ENCODE measurements at places on chromosomes 6 and 20.

GRCh38 chr6:135221505-135221904, 40.4 kb downstream of the MYB start:
- no peak for DNase-seq

DNA sequence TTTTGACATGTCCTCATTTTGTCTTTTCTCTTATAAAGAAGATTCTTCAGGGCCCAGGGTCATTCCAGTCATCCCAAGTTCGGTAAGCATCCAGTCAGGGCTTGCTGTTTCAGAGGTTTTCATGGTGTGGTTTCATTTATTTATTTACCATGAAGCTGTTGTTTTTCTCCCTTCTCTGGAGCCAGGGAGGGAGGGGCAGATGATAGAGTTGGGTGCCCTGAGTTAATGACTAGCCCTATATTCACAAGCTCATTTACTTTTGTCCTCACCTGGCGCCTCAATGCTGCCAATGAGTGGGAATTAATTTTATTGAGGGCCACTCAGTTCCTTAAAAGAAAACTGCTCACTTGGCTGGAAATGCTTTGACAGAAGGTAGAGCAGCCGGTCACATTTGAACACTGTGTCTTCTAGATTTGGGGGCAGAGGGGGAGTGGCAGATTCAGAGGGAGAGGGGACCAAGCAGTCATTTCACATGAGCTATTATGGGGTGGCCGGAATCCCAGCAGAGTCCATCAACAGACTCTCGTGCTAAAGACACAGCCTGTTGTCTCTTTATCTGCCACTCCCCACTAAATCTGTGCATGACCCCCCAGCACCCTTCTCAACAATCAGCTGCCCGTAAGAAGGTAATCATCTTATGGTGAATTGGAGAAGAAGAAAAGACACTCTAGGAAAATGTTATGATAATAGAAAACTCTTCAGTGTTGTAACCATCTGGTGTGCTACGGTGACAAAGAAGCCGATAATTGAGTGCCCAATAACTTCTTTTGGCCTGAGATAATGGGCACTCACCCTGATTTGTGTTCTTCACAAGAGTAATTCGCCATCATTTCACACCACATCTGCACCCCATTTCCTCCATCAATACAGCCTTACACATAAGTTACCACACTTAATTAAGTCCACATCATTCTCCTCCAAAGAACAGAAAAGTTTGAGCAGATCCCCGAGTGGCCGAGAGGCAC, 573.5 kb upstream of the JAG1 start:
- DNase-seq = no peak

DNA sequence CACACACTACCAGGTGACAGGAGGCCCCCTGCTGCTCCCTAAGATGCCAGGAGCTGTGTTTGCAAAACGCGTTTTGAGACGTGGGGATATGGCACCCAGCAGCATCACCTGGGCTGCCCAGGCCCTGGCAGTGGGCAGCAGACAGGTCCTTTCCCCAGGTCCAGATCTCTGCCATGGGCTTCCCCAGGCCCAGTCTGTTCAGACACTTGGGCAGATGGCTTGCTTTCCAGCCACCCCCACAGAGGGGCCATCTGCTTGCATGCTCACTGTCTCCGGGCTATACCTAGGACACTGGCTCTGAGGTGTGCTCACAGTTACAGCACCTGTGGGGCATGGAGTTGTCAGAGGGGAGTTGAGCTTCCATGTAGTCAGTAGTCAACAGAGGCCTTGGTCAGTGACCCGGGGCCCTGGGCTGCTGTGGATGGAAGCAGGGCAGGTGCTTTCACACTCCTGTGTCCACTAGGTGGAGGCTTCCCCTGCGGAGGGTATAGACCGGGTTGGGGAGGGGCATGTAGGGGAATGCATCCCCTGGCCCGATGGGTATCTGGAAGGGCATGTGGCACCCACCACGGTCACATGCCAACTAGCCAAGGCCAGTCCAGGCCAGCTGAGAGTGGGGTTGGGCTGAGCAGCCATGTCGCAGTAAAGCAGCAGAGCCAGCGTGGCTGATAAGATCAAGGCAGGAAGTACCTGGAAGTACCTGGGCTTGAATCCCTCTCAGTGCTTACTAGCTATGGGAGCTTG, 185.4 kb upstream of the SLC24A3 start:
- DNase-seq = no peak

DNA sequence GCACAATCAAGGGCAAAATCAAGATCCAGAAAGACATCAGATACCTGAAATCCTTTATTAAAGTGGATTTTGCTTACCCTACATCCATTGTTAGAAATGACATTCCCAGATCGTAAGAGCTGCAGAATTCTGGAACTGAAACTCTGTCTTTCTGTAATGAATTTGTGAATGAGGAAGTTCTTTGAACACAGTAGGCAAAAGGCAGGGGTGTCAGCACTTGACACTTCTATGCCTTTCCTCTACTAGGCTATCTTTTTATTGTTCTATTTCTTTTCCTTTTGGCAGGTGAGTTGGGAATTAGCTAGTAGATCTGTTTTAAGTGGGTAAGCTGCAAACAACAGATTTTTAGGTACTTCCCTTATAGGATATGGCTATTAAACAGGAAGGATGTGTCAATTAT, 126.3 kb downstream of the CARMIL1 start:
- DNase-seq = no peak

- DNase-seq = no peak
These were observed 331.6 kb downstream of the TAF4 start for GRCh38 chr20:61733891-61734732.

DNA sequence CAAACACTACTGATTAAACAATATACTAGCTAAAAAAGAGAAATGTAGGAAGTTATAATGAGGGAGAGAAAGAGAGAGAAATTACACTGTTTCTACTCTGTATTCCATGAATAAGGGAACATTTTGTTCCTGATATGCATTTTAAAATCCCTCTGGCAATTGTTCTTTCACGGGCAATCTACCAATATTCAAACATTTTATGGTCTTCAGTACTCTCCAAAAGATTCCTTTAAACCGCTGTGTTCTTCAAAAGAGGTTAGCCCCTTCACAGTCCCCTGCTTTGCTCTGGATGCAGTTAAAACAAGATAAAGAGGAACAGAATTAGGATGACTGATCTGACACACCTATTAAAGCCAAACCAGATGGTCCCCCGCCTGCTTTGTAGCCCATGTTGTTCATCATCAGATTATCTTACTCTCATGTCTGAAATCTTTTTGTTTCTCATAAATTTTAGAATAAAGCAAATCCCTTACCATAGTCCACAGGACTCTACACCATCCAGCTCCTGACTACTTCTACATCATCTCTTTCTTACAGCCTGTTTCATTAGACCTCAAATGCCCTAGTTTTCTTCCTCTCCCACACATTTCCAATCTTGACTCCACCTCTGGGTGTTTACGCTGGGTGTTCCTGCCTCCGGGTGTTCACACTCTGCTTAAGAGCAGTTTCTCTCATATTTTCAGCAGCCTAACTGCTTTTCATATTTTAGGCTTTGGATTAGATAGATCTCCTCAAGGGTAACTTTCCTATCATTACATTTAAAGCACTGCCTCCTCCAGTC, 399.7 kb downstream of the COL12A1 start:
- DNase-seq = no peak

- DNase-seq = no peak
These were observed 16.7 kb downstream of the TSBP1 start for GRCh38 chr6:32355018-32355417.

- DNase-seq = no peak
These were observed 73.4 kb upstream of the PAK5 start for GRCh38 chr20:9912290-9912689.

GRCh38 chr6:45780523-45780922, 235.1 kb downstream of the CLIC5 start:
- DNase-seq = no peak

DNA sequence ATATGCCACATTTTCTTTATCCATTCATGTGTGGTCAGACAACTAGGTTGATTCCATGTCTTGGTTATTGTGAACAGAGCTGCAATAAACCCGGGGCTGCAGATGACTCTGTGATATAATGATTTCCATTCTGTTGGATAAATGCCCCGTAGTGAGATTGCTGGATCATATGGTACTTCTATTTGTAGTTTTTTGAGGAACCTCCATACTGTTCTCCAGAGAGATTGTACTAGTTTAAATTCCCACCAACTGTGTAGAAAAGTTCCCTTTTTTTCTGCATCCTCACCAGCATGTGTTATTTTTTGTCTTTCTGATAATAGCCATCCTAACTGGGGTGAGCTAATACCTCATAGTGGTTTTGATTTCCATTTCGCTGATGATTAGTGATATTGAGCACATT, 62.2 kb upstream of the MAP3K4 start:
- no peak for DNase-seq

- no peak for DNase-seq
These were observed 815 bp downstream of the SPATA2 start for GRCh38 chr20:49914310-49915117.

DNA sequence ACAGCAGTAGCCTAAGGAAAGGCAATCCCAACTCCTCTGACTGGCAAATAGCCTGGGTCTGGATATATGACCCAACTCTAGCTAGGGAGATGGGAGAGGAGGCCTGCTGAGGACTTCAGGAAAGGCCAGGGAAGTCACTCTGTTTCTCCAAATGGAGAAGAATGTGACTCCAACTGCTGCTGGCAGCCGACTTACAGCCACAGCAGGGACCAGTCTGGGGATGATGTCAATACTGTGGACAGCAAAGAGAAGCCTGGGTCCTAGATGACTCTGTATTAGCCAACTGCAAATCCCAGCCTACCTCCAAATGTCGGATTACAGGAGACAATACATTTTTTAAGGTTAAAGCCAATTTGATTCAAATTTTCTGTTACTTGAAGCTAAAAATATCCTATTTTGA, 232.6 kb downstream of the FOXC1 start:
- no peak for DNase-seq

GRCh38 chr20:48394415-48395081, 433.3 kb downstream of the PREX1 start:
- no peak for DNase-seq

GRCh38 chr6:152136449-152136825, 329.0 kb downstream of the ESR1 start:
- DNase-seq = no peak

DNA sequence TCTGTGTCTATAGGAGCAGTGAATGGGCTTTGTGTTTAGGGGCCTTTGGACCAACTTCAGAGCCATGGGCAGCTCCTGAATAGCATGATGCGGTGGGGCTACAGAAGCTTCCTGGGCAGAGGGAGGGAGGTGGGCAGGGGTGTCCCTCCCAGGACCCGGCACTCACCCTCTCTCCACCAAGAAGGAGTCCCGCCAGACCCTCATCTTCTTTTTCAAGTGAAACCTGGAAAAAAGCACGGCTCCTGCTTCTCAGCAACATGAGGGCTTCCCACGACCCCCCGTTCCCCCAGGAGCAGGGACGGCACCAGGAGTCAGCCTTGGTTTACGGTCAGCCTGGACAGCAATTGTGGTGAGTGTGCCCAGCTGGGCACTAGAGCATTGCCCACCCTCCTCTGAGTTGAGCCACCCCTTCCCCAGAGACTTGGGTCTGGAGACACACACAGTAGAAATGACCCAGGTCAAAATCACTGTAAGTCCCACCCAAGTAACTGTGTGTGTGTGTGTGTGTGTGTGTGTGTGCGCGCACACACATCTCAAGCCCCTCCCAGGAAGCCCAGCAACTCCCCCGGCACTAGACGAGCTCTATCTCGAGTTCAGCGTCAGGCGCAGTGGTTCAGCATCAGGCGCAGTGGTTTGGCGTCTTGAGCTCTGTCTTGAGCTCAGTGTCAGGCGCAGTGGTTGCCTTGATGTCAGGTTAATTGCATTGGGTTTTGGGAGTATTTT, 108.2 kb downstream of the SULF2 start:
- DNase-seq = no peak

DNA sequence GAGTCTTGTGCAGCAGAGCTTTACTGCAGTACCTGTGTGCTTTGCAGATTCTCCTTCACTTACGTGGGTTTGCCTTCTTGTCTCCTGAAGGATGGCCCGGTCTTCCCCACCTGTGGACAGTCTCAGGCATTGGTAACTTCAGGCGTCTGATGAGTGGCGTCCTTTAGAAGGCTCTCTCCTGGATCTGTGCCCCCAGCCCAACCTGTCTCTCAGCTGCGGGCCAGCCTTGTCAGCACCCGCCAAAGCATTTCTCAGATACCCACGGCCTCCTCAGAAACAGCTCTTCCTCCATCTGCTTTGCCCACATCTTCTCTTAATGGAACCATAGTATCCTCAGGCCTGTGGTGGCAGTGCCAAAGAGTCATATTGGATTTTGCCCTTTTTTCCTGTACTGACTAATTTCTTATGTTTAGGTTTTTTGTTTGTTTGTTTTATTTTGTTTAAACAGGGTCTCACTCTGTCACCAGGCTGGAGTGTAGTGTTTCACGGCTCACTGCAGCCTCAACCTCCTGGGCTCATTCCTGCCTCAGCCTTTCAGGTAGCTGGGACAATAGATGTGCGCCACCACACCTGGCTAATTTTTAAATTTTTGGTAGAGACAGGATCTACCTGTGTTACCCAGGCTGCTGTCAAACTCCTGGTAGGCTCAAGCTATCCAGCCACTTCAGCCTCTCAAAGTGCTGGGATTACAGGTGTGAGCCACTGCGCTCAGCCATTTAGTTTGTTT, 96.6 kb downstream of the ARID1B start:
- no peak for DNase-seq

DNA sequence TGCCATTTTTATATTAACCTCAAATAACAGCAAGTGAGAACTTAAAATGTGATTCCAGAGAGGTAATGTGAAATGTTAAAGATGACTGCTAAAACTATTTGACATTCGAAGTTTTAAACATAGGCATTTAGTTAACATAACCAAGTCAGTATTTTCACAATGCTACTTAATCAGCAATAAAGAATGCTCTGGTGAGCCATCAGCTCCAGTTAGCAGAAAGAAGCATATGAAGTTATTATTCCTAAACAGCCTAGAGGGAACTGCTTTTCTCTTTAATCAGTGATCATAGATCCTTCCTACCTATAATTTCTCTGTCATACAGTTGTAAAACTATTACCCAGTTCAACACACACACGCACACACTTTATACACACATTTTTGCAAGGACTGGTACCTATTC, 60.1 kb downstream of the MMS22L start:
- no peak for DNase-seq

GRCh38 chr6:118843685-118844390, 50.1 kb upstream of the ASF1A start:
- no peak for DNase-seq

GRCh38 chr20:59718751-59719150, 114.4 kb downstream of the PHACTR3 start:
- no peak for DNase-seq

DNA sequence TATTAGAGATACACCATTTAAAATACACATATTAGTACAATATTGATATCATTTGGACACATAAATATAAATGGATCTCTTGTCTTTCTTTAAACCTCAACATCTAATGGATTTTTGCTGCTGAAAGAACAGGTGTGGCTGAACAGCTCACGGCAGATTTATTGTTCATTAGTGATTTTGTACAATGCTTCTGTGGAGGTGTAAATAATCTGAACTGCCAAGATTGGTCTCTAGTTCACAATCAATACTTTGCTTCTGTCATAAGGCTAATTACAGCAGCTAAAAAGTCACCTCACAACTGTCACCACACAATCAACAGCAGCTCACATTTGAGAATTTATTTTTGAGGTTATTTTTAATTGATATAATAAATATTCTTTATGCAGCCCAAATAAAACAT, 162.0 kb upstream of the SIM1 start:
- no peak for DNase-seq
